Activated CD4-positive, alpha-beta memory T cell treated with anti-CD3 and anti-CD28 coated beads, Interleukin-2, amount 10 ng/mL, durations not matched to agents 7 days and 5 days (primary cell): ENCODE measurements at places on chromosomes 3 and 15. TPM values are rescaled to one million over a fixed set of nuclear protein-coding genes. Genes with fewer than 3 reads are reported as not detected.

DNA sequence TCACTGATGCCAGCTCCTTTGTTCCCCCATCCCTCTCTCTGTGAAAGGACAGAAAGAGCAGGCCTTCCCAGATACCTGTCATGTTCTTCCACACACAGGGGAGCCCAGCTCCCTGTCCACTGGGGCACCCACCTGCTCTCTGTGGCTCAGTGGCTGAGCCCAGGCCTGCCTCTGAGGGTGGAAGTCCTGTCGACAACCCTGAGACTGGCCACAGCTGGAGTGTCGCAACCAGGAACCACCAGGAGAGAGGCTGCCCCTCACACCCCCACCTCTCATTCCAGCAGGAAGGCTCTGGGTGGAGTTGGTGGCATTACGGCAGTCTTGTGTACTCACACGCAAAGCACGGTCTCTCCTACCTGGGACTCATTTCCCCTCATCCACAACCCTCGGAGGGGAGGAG lies 66.3 kb downstream of the MEGF11 start:
- DNase-seq: no peak

Gene ACKR4
- not detected for total RNA-seq

GRCh38 chr3:171508206-171508605 lies 48.0 kb upstream of the TNIK start:
- no peak for DNase-seq

- no peak for DNase-seq
Observed at GRCh38 chr3:143123353-143123984, 3.9 kb downstream of the CHST2 start.

GRCh38 chr3:125916376-125916978 lies 52.5 kb upstream of the ROPN1B start:
- DNase-seq: no peak

GRCh38 chr15:100628746-100629145 lies 26.4 kb downstream of the ASB7 start:
- no peak for DNase-seq

DNA sequence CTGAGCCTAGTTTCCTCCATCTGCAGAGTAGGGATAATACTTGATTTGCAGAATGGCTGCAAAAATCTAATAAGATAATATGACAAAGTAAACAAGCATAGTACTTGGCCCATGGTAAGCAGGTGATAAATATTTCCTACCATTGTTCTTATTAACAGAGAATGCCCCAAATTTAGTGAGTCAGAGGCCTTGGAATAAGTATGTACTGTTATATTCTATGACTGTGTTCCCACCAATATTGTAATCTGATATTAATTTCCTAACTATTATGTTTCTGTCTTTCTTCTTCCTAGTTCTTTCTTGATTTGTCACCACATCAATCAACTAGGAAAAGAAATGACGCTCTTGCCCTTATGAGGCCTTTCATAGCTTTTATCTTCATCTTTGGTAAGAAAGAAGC lies 178.4 kb upstream of the SLC2A2 start:
- no peak for DNase-seq

Gene SPSB4
- not detected for total RNA-seq

DNA sequence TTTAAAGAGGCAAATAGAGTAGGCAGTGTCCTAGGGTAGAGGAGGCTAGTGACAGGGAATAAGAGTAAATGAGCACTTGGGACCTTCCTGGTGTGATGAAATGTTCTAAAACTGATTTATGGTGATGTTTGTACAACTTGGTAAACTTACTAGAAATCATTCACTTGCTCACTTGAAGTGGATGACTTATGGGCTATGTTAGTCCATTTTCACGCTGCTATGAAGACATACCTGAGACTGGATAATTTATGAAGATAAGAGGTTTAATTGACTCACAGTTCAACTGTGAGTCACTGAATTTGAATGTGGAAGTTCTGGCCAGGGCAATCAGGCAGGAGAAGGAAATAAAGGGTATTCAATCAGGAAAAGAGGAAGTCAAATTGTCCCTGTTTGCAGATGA lies 31.7 kb upstream of the DHX36 start:
- DNase-seq: no peak

DNA sequence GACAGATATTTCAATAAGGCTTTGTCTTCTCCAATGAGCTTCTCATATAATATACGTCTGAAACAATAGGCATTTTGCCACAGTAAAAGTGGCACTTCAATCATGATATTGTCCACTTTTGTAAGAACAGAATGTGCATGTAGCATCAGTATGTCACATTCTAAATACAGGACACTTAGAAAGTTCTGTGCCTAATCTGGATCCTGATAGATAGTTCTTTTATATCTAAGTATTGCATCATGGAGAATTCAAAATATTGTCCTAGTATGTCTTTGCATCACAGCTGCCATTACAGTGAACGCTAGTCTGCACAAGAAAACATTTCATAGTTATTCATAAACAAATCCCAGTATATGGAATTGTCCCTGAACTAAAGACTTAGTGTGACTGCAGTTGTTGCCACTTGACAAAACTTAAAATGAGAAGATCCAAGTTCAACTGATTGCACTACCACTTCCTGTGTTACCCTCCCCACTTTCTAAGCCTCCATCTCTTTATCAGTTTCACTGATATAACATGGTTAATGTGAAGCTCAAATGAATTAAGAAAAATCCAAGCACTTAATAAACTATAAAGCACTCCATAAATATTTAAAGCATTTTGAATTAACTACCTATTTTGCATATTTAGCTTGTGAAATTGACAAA lies 19.6 kb downstream of the LRRFIP2 start:
- no peak for DNase-seq

- DNase-seq: no peak
Observed at GRCh38 chr3:104392327-104392726, 974.4 kb upstream of the ALCAM start.

DNA sequence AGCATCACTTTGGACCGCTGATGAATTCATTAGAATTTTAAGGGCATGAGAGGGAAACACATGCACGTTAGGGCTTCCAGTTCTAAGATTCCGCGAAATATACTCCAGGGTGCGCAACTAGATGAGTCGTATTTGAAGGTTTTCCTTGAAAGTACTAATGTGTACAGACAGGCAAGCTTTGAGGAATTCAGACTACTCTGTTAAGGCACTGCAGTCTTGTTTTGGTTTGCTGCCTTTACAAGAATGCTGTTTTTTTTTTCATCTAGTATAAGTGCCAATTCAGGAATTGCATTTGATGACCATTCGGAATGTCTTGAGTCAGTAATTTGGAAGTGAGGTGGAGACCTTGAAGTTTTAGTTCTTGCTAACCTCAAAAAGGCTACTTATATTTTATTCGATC lies 19.1 kb downstream of the TRNT1 start:
- no peak for DNase-seq
